Stimulated activated CD8-positive, alpha-beta memory T cell treated with anti-CD3 and anti-CD28 coated beads, Interleukin-4, amount 100 ng/mL, for 1 hour (primary cell): ENCODE measurements at places on chromosomes 13 and 19.

- DNase-seq = no peak
Observed at GRCh38 chr19:41924151-41925145, 3.8 kb downstream of the ERFL start.

DNA sequence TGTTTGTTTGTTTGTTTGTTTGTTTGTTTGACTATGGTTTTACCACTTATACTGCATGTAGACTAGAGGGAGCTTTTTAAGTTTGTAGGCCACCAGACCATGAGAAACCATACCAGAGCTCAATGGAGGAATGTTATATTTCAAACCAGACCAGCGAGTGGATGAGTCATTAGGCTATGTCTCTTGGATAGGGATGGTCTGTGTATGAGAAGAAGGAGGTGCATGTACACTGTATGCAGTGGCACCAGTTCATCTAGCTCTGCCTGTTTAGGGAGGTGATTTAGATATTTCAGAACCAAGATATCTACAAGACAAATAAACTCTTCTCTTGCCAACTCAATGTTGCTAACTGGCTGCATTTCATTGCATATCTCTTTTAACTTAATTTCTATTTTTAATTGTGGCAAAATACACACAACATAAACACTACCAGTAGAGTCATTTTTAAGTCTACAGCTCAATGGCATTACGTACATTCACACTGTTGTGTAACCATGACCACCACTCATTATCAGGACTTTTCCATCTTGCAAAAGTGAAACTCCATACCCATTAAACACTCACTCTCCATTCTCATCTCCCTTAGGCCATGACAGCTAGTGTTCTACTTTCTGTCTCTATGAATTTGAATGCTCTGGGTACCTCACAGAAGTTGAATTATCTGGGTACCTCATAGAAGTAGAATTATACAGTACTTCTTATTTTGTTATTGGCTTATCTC, 29.2 kb downstream of the SYDE1 start:
- DNase-seq = no peak

DNA sequence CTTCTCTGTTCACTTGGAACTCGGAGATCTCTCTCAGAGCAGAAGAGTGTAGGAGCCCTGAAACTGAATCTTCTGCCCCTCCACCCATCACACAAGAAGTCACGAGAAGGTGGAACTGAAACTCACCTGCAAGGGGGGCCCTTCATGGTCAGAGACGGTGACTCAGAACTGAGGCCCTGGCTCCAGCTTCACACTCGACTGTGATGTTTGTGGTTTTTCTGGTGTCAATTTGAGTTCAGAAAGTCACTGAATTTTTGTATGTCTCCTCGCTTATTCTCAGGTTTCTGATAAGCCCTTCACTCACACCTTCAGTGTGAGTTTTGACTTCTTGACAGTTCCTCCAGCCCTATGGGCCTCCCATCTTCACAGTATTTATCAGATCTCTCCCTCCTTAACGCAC, 23.1 kb downstream of the SIGLEC5 start:
- no peak for DNase-seq

- DNase-seq = no peak
Observed at GRCh38 chr13:46631179-46631542, 78.2 kb downstream of the LRCH1 start.

GRCh38 chr13:72757792-72758535, 23.7 kb downstream of the DIS3 start:
- no peak for DNase-seq

DNA sequence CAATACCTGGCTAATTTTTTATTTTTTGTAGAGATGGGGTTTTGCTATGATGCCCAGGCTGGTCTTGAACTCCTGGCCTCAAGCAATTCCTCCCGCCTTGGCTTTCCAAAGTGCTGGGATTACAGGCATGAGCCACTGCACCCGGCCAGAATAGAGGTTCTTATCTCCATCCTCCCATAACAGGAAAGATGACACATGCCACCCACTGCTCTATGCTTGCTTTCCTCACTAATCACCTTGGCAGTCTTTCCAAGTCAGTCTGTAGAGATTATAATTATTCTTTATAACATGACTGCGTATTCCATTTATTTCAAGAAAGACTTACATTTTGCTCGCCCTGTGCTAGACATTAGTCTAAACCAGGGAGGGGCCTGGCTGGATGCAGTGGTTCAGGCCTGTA, 6.7 kb downstream of the VAV1 start:
- no peak for DNase-seq

DNA sequence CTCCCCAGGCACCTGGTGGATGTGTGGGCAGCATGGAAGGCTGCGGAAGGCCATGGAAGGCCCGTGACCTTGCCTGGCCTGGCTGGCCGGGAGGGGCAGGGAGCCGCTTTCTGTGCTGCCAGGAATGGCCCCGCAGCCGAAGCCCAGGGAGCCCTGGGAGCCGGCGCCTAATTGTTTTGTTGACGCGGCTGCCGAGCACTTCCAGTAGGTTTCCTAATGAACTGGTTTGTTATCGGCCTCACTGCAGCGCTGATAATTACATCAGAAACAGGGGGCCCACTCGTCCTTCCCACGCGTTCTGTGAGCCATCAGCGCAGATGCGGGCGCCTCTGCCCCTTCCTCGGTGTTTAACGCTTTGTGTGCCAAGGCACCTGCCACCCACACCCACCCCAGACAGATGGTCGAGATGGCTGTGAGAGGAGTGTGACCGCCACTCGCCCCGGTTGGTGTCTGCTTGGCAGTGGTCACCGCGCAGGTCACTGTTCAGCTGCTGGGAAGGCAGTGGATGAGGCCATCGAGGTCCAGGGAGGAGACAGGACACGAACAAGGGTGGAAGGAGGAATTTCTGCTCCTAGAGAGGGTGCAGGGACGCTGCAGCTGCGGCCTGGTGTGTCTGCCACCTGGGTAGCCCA, 124.5 kb downstream of the KDM4B start:
- DNase-seq = no peak

GRCh38 chr13:105107781-105108180, 1427.7 kb downstream of the EFNB2 start:
- no peak for DNase-seq

DNA sequence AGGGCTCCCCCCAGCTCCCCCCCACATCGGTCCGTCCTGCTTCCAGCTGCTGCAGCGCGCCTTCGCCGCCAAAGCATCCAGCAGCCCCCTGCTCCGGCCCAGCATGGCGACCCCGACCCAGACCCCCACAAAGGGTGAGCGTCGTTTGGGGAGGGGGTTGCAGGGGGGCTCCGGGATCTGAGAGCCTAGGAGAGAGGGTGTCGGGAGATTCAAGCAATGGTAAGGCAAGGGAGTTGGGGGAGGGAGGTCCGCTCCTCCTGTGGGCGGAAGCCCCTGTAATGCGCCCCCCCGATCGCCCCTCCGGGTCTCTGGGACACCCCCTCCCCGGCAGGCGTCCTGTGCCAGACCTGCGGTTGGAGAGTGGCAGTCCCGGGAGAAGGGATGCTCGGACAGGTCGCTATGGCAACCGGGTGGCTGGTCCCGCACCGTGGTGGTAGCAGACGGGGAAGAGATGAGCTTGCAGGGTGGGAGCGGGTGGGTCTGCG, at the start of gene FXYD7:
Gene FXYD7 (plus strand): TSS at position 25 of the 485 bp plus-strand sequence. CDS start 79 bp downstream, at position 104.
- no peak for DNase-seq

GRCh38 chr19:45442778-45443461, 19.2 kb upstream of the ERCC1 start:
- DNase-seq = no peak

DNA sequence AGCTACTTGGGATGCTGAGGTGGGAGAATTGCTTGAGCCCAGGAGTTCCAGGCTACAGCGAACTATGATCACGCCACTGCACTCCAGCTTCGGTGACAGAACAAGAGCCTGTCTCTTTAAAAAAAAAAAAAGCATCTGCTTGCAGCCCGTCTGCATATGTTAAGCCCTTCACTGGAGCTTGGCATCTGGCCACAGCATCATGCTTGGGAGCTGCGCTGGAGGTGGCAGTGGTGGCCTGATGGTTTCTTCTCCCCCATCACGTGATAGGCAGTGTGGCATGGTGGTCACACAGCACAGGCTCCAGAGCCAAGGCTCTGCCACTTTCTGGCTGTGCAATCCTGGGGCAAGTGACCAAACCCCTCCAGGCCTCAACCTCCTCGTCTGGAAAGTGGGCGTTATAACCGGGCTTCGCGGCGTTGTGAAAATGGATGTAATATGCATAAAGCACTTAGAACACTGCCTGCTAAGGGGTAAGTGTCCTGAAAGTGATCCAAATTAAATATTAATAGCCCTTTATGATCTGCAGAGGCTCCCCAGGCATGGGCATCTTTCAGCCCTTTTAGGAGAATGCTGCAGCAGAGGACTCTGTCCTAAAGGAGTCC, 24.4 kb downstream of the MARK4 start:
- DNase-seq = no peak

- DNase-seq = no peak
Observed at GRCh38 chr19:791007-791566, 6.2 kb upstream of the PTBP1 start.

DNA sequence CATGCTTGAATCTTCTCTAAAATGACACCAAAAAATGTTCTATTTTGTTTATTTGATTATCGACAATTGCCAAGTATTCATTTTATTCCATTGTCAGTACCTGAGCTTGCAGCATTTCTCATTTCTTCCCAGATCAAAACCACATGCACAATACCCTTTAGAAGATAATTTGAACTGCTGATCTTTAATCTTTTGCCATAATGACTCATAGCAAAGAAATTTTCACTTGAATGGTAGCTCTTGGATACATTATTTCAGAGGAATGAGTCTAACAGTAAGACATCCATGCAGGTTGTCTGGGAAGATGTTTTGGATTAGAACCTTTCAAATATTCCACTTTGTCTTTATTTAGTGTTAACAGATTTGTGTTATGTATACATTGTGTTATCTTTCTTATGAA, 42.0 kb upstream of the RXFP2 start:
- no peak for DNase-seq

- DNase-seq = no peak
Observed at GRCh38 chr13:73697166-73697565, 437.0 kb downstream of the KLF12 start.

- DNase-seq = no peak
Observed at GRCh38 chr19:52963247-52963618, 552 bp upstream of the ZNF816 start.

GRCh38 chr19:41416194-41416674, 10.9 kb downstream of the B3GNT8 start:
- DNase-seq = no peak

DNA sequence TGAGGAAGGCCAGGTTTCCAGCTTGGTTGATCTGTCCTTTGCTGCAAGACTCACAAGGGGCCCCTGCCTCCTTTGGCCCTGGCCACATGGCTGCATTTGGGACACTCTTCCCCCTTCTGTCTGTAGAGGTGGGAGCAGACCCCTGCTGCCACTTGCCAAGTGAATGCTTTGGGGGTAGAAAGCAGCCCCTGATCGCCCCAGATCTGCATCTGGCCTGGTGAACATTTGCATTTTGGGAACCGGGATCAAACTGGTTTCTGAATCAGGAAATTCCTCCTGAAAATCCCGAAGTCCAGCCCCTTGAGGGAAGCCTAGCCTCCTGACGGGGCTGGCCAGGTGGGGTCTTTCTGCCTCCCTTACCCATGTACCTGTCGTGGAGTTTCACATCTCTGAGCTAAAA, 14.9 kb downstream of the DPF1 start:
- DNase-seq = no peak

DNA sequence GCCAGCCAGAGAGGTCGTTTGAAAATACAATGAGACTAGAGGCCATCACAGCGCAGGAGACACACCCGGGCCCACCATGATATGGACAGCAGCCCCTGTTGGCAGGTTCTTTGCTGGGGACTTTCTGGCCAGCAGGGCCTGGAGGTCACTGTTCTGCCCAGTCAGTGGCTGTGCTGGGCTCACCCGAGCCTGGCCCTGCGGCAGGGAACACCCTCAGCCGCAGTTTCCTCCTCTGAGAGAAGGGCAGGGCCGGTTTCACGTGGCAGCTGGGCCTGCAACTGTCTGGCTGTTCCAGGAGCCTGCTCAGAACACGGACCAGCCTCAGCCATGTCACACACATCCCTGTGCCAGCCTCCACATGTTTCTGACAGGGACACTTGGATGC, 39.4 kb downstream of the ADPRHL1 start:
- no peak for DNase-seq

DNA sequence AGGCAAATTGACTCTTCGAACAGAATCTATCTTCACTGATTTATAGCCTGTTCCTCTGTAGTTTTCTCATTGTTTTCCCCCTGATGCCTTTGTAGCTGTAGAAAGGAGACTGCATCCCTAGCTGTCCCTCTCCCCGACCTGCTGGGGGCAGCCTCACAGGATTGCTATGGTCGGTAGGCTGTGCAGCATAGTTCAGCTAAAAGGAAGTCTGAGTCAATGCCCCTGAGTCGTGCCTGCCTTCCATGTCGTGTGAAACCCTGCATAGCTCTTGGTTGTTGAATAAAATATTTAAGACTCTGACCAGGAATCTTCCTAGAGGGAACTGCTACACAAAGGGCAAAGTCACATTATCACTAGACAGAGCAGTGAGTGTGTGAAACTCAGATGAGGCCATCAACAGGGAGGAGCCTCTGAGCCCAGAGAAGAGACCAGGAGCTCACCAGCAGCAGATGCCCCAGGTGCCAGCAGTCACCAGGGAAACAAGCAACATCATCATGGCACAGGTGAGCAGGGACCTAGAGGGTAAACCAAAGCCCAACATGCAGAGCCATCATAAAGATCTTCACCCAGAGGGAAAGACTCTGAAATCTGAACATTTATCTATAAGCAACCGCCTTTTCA, 108.4 kb upstream of the NBEA start:
- no peak for DNase-seq

- no peak for DNase-seq
Observed at GRCh38 chr13:106161146-106161545, 374.3 kb downstream of the EFNB2 start.

- DNase-seq = no peak
Observed at GRCh38 chr19:37329686-37330085, 41.2 kb upstream of the ZNF527 start.

DNA sequence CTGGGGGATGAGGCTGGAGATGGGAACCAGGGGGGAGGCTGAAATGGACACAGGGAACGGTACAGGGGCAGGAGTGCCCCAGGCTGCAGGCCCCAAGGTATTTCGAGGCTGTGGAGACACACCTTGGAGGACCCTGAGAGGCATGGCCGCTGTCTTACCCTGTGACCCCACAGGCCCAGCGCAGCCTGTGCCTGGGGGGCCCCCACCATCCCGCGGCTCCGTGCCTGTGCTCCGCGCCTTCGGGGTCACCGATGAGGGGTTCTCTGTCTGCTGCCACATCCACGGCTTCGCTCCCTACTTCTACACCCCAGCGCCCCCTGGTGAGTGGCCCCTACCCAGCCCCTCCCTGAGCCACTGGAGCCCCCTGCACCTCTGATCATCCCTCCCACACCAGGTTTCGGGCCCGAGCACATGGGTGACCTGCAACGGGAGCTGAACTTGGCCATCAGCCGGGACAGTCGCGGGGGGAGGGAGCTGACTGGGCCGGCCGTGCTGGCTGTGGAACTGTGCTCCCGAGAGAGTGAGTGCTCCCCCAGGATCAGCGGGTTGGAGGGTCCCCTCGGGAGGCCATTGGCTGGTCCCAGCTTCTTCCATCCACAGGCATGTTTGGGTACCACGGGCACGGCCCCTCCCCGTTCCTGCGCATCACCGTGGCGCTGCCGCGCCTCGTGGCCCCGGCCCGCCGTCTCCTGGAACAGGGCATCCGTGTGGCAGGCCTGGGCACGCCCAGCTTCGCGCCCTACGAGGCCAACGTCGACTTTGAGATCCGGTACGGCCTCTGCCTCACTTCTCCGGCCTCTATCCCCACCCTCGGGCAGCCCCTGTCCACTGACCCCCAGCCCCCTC, 16.9 kb upstream of the SPIB start:
- DNase-seq = no peak

- peak; percentile 61 for DNase-seq
Observed at GRCh38 chr19:48489608-48490216, 20.5 kb downstream of the CYTH2 start.

GRCh38 chr19:42246143-42246921, 3.9 kb upstream of the GSK3A start:
- no peak for DNase-seq
